Transverse colon (tissue), 4 donors: ENCODE measurements at places on chromosomes 16 and 17.

DNA sequence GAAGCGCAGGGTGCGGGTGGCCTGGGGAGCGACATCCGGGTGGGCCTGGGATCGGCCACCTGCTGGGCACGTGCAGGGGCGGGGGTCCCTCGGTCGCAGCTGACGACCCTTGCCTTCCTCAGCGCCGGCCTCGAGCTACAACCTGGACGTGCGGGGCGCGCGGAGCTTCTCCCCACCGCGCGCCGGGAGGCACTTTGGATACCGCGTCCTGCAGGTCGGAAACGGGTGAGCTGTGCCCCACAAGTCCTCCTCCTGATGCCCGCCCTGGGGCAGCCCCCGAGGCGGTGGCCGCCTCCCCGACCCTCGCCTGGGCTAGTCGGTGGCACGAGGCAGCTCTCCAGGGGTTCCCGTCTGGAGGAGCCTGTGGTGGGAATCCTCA lies 1.5 kb downstream of the ITGAL start:
- DNase-seq = no peak

GRCh38 chr16:90046122-90046970 lies 27.1 kb upstream of the DBNDD1 start:
- no peak for DNase-seq

- DNase-seq = no peak
Measured at GRCh38 chr17:17355426-17355825, 52.3 kb downstream of the NT5M start.

- DNase-seq = no peak
Measured at GRCh38 chr17:74815550-74816370, 39.6 kb upstream of the NAT9 start.

GRCh38 chr17:3682033-3682432 lies 13.4 kb downstream of the EMC6 start:
- DNase-seq = no peak

DNA sequence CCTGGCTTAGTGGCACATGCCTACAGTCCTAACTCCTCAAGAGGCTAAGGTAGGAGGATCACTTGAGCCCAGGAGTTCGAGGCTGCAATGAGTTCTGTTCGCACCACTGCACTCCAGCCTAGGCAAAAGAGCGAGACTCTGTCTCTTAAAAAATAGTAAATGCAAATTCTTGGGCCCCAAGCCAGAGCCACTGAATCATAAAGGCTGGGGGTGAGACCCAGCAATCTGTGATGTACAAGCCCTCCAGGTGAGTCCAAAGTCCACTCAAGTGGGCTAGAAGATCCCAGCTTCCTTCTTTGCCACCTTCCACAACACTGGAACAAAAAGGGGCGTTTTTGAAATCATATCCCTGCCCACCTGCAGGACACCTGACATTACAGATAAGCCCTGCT lies 16.9 kb downstream of the TRIM25 start:
- peak; percentile 62 for DNase-seq

DNA sequence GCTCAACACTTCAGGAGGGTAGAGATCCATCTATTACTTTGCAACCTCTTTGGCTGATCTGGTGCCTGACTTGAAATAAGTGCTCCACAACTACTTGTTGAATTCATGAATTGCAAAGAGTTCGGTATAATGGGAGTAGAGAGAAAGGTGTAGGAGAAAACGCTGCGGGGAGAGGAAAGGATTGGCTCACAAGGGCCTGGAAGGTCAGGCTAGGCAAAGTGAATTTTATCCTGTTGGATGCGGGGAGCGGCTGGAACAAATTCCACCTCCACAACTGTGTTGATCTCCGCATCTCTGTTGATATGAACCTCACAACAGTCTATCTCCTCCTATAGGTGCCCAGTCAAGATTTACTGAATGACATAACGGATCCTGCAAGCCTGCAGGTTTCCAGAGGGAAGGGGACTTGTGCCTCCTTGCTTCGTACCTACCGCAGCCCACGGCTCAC lies 684 bp downstream of the SLX4 start:
- no peak for DNase-seq

GRCh38 chr16:65119435-65119834 lies 2.4 kb downstream of the CDH11 start:
- no peak for DNase-seq

GRCh38 chr16:75288181-75288580 lies 36.8 kb upstream of the BCAR1 start:
- no peak for DNase-seq

DNA sequence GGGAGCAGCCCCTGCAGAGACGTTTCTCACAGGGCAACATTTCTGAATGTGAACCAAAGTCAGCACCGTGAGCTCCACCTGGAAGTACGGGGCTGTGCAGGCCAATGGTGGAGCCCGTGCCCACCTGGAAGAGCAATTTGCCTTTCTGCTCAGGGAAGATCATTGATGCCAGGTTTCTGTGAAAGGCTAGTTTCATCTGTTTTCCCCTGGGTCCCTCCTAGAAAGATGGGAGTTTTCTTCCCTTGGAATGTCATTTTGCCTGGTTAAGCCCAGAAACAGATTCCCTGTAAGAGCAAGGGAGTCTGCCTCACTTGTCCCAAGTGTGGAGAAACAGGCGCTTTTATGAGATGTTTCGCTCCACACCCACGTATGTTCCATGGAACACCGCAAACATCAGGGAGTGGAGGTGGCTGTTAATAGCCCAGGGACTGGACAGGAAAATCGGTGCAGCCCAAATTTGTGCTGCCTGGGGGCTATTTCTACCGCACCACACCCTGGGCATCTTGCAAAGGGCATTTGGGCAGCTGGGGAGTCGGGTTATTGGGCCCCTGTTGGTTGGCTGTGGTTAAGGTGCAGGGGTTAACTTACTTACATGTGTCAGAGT lies 2.6 kb downstream of the SLC6A4 start:
- DNase-seq = no peak

DNA sequence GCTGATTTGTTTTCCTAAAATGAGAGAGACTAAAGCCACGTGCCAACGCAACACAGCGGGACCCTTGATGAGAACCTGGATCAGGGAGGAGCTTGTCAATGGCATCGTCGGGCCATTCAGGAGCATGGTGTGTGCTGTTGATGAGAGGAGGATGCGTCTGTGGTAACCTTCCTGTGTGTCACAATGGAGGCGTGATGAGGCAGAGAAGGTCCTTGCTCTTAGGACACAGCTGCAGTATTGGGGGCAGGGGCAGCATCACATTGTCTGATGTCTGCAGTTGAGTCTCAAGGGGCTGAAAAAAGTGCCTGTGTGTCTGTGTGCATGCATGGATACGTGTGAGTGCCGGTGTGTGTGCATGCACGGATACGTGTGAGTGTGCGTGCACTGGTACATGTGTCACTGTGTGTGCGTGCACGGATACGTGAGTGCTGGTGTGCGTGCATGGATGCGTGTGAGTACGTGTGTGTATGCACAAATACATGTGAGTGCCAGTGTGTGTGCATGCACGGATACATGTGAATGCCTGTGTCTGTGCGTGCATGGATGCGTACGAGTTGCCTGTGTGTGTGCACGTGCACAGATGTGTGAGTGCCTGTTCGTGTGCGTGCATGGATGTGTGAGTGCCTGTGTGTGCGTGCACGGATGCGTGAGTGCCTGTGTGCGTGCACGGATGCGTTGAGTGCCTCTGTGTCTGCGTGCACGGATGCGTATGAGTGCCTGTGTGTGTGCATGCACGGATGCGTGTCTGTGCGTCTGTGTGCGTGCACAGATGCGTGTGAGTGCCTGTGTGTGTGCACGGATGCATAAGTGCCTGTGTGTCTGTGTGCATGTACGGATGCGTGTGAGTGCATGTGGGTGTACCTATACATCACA lies 39.3 kb downstream of the BAIAP2 start:
- no peak for DNase-seq
